ENCODE measurements at places on chromosomes 13 and 19. TPM values are rescaled to one million over a fixed set of nuclear protein-coding genes. Genes with fewer than 3 reads are reported as not detected.

The RGCC gene
- polyA plus RNA-seq: 116 TPM

The SMIM44 gene
- polyA plus RNA-seq: not detected

The OR7E24 gene
- polyA plus RNA-seq: not detected

The ATP8A2 gene
- 0.56 TPM for polyA plus RNA-seq

The PCSK4 gene
- polyA plus RNA-seq: 0.29 TPM

The CCDC122 gene
- polyA plus RNA-seq: 0.63 TPM

The NTN5 gene
- 0.30 TPM for polyA plus RNA-seq

The ZSCAN4 gene
- not detected for polyA plus RNA-seq

The LRRC4B gene
- not detected for polyA plus RNA-seq

The ADM5 gene
- 0.10 TPM for polyA plus RNA-seq

The SBSN gene
- polyA plus RNA-seq: not detected

The DACH1 gene
- not detected for polyA plus RNA-seq

The CGB3 gene
- not detected for polyA plus RNA-seq

The ZNF177 gene
- 0.64 TPM for polyA plus RNA-seq

The ZNF497 gene
- 0.44 TPM for polyA plus RNA-seq

The ZNF729 gene
- polyA plus RNA-seq: not detected

The RGS9BP gene
- not detected for polyA plus RNA-seq

The EXOC3L2 gene
- polyA plus RNA-seq: not detected

The GAS6 gene
- polyA plus RNA-seq: not detected

The KLK14 gene
- not detected for polyA plus RNA-seq

The FCGBP gene
- polyA plus RNA-seq: 0.27 TPM

The KMT2B gene
- polyA plus RNA-seq: 0.45 TPM

The MEF2B gene
- polyA plus RNA-seq: 0.30 TPM

The ZNF792 gene
- 20.3 TPM for polyA plus RNA-seq

The ITPKC gene
- polyA plus RNA-seq: 4.8 TPM

The VSTM2B gene
- polyA plus RNA-seq: not detected

The GNA15 gene
- polyA plus RNA-seq: 6.8 TPM

The PRODH2 gene
- not detected for polyA plus RNA-seq

The PSENEN gene
- 66.1 TPM for polyA plus RNA-seq

The CNFN gene
- polyA plus RNA-seq: 0.49 TPM

The C19orf33 gene
- polyA plus RNA-seq: not detected

The IGFL1 gene
- polyA plus RNA-seq: not detected

The ZNF737 gene
- polyA plus RNA-seq: 16.2 TPM

The CBLC gene
- not detected for polyA plus RNA-seq

The SYT3 gene
- polyA plus RNA-seq: not detected

The CEACAM7 gene
- polyA plus RNA-seq: not detected

The FPR1 gene
- polyA plus RNA-seq: not detected

The CYP2F1 gene
- polyA plus RNA-seq: not detected

The IZUMO4 gene
- 0.78 TPM for polyA plus RNA-seq

The PLK5 gene
- not detected for polyA plus RNA-seq

The RYR1 gene
- polyA plus RNA-seq: 0.28 TPM

The HSPB6 gene
- polyA plus RNA-seq: not detected

The FCER2 gene
- polyA plus RNA-seq: not detected

The ARHGAP33 gene
- polyA plus RNA-seq: not detected

The ZNF99 gene
- not detected for polyA plus RNA-seq

The TTC9B gene
- polyA plus RNA-seq: not detected

The IGLON5 gene
- polyA plus RNA-seq: not detected

The B3GNT8 gene
- polyA plus RNA-seq: 1.0 TPM

The FFAR2 gene
- polyA plus RNA-seq: not detected

The LRRC25 gene
- not detected for polyA plus RNA-seq

The PBX4 gene
- 4.1 TPM for polyA plus RNA-seq

The LHFPL6 gene
- polyA plus RNA-seq: 0.20 TPM

The ZNF540 gene
- 5.4 TPM for polyA plus RNA-seq

The KLK7 gene
- polyA plus RNA-seq: not detected

The CD33 gene
- polyA plus RNA-seq: not detected

The FAM124A gene
- polyA plus RNA-seq: not detected

The PSG7 gene
- not detected for polyA plus RNA-seq

The MATK gene
- 1.4 TPM for polyA plus RNA-seq
